Renal pelvis (tissue), 12 donors: ENCODE measurements at places on chromosomes 6 and 20. TPM values are rescaled to one million over a fixed set of nuclear protein-coding genes. Genes with fewer than 3 reads are reported as not detected.

- DNase-seq, result no peak
These were observed 211.5 kb upstream of the PROKR2 start for GRCh38 chr20:5528261-5528660.

GRCh38 chr6:143410859-143411270 is 39.6 kb downstream of the ADAT2 start:
- no peak for DNase-seq

DNA sequence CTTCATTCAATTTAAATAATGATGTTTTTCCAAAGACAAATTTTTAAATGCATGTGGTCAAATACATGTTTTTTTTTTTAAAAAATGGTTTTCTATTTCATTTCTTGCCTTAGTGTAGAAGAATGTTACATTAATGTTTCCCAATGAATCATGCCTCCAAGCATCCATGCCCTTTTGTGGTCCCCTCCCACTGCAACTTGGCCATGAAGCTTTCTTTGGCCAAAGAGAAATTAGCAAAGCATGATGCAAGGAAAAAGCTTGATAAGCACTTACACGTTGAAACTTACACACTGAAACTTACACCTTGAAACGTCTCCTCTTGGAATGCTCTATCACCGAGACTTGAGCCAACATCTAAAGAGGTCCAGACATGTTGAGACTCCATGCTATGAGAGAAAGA is 93.0 kb upstream of the ELOVL5 start:
- DNase-seq, result no peak

DNA sequence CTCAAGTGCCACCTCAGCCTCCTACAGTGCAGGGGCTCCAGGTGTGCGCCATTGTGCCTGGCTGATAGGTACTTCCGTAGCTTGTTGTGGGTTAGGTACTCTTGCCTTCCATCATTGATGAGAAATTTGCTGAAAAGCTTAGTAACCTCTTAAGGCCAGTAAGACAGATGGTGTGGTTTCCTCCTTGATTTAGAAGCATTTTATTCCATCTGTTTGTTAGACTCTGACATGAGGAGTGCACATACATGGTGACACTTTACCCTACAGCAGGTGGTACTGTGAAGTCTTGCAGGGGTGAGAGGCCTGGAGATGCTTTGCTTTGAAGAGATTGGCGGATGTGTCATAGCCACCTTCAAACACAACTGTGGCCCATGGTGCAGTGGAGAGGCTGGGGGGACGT is 14.8 kb upstream of the MTG2 start:
- DNase-seq, result no peak

GRCh38 chr6:135535989-135536414 is 38.5 kb upstream of the AHI1 start:
- DNase-seq, result peak; percentile 60

- no peak for DNase-seq
These were observed 270.3 kb upstream of the SYNCRIP start for GRCh38 chr6:85913001-85913400.

DNA sequence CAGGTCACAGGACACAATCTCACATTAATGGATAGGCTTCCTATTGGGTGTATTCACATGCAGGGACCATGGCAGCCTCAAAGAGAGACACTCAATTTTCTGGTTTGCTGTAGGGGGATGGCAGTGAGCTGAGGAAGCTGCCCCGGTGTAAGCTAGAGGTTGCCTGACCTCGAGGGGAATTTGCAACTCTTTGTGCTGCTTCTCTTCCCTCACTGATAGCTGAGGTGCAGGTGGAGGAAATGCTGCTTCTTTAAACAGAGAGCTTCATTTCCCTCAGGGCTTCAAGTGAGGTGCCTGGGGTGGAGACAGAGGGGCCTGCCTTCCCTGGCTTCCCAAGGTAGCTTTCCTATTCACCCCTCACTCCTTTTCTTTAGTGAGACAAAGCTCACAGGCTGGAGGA is 151.9 kb downstream of the CD83 start:
- DNase-seq, result no peak

DNA sequence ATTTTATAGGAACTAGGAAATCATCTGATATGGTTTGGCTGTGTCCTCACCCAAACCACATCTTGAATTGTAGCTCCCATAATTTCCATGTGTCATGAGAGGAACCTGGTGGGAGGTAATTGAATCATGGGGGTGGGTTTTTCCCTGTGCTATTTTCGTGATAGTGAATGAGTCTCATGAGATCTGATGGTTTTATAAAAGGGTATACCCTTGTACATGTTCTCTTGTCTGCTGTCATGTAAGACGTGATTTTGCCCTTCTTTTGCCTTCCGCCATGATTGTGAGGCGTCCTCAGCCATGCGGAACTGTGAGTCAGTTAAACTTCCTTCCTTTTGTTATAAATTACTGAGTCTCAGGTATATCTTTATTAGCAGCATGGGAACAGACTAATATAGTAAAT is 27.9 kb downstream of the EPM2A start:
- DNase-seq, result no peak

GRCh38 chr6:37691904-37692806 is 5.5 kb downstream of the MDGA1 start:
- peak; percentile 63 for DNase-seq

DNA sequence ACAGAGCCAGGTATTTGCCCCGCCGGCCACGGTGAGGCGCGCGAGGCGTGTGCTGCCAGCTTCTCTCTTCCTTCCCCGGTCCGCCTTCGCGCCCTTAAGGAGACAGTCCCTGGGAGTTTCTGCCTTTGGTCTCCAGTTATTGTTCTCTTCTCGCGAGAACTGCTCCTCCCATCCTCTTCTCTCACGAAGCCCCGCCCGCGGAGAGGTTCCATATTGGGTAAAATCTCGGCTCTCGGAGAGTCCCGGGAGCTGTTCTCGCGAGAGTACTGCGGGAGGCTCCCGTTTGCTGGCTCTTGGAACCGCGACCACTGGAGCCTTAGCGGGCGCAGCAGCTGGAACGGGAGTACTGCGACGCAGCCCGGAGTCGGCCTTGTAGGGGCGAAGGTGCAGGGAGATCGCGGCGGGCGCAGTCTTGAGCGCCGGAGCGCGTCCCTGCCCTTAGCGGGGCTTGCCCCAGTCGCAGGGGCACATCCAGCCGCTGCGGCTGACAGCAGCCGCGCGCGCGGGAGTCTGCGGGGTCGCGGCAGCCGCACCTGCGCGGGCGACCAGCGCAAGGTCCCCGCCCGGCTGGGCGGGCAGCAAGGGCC is at the start of gene MAPK14:
Gene MAPK14, plus strand, starts transcription at position 308 of the 587 bp plus-strand sequence. CDS start 350 bp downstream, outside the sequence.
- peak; percentile 100 for DNase-seq

GRCh38 chr6:159056899-159057298 is 12.1 kb upstream of the TAGAP start:
- no peak for DNase-seq

- DNase-seq, result no peak
These were observed 34.9 kb downstream of the SLC22A23 start for GRCh38 chr6:3421791-3422434.

DNA sequence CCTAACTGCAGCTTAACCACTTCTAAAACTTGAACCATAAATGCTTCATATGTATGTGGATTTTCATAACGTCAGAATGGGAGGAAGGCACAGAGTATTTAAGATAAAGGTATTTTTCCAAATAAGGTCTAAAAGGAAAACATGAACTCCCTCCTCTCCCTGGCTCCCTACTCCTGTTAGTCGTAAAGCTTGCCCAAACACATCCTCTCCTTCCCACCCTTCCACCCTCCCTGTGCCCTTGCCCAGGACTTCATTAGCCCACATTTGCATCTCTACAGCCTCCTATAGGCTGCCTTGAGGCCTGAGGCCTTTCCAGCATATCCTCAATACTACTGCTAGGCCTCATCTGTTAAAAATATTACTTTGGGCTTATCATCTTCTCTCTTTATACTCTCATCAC is 17.1 kb upstream of the SMIM13 start:
- DNase-seq, result no peak

DNA sequence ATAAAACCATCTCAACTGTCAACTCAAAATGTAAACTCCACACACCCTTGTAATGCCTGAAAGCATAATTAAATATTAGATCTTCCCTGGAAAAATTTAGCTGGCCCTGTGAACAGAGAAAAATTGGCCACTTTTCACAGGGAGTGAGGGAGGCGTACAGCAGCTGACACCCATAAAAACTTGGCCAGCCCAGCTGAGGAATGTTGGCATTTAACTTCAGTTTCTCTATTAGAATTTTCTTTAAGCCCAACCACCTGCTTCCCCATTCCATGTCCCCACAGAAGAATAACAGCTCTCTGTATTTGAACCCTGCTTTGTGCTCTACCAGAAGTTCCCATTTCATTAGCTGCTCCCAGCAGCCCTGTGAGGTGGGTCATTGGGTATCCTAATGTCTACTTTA is 41.0 kb downstream of the PKHD1 start:
- DNase-seq, result no peak

GRCh38 chr6:144824018-144824417 is 538.9 kb downstream of the UTRN start:
- DNase-seq, result no peak

DNA sequence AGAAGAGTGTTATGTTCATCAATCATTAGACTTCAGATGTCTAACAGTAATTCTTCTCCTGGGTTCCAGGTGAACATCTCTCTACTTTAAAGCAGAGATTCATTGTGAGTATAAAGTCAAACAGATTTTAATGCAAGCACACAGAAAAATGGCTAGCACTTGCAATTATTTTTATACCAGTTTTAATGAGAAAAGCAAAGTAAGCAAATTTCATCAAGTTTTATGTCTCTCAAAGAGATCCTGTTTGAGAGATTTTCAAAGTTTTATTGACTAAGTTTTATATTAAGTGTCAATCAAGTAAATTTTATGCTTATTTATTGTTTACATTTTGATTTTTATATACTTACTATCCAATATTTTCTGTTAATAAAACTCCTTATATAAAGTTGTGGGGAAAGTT is 1628.5 kb downstream of the HACE1 start:
- no peak for DNase-seq

DNA sequence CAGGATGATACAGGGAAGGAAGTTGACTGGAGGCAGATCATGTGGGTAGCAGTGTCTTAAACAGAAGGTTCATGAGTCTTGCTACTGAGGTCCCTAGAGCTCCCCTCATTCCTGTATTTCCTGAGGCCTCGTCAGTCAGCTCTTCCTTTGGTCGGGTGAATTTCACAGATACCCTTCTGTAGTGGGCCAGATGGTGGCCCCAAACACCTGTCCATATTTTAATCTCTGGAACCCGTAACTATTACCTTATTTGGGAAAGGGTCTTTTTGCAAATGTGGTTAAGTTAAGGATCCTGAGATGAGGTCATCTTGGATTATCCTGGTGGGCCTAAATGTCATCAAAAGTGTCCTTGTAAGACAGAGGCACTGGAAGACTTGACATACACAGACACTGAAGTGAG is 9.6 kb downstream of the KCNS1 start:
- no peak for DNase-seq

DNA sequence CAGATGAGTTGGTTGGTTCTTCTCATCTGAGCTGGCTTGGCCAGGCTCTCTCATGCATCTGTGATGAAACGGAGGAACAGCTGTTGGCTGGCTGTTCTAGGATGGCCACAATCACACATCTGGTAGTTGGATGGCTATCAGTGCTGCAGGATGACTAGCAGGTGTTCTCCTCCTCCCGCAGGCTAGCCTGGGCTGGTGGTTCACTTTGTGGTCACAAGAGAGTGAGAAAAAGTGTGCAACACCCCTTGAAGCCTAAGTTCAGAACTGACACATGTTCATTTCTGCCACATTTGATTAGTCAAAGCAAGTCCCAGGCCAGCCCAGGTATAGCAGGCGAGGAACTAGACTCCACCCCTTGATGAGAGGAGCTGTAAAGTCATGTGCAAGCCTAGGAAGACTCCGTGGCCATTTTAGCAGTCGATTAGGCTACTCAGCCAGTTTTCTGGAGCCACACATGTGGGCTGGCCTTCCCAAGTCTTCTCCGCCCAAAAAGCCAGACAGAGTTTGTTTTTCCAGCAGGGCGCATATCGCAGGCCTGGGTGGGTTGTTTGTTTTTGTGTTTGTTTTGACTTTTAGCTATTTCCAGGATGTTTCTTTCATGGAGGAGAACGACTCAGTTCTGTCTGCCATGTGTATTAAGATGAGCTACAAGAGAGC is 120.8 kb downstream of the ISM1 start:
- no peak for DNase-seq

- no peak for DNase-seq
These were observed 362.0 kb downstream of the CENPW start for GRCh38 chr6:126701676-126702560.

DNA sequence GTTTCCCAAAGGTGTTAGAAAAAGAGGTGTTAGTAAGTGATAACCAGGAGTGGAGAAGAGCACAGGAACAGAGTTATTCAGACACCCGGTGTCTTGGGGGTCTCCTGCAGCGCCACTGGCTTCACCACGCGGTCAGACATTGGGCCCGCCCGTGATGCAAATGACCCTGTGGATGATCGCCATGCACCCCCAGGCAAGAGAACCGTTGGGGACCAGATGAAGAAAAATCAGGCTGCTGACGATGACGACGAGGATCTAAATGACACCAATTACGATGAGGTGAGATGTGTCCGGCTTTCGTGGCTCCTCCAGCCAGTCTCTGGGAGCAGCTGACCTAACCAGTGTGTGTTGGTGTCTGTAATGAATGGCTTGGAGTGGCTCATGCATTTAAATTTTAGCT is 2.0 kb downstream of the PRPF6 start:
- DNase-seq, result no peak

GRCh38 chr6:15405129-15406068 is 159.5 kb downstream of the JARID2 start:
- DNase-seq, result no peak

DNA sequence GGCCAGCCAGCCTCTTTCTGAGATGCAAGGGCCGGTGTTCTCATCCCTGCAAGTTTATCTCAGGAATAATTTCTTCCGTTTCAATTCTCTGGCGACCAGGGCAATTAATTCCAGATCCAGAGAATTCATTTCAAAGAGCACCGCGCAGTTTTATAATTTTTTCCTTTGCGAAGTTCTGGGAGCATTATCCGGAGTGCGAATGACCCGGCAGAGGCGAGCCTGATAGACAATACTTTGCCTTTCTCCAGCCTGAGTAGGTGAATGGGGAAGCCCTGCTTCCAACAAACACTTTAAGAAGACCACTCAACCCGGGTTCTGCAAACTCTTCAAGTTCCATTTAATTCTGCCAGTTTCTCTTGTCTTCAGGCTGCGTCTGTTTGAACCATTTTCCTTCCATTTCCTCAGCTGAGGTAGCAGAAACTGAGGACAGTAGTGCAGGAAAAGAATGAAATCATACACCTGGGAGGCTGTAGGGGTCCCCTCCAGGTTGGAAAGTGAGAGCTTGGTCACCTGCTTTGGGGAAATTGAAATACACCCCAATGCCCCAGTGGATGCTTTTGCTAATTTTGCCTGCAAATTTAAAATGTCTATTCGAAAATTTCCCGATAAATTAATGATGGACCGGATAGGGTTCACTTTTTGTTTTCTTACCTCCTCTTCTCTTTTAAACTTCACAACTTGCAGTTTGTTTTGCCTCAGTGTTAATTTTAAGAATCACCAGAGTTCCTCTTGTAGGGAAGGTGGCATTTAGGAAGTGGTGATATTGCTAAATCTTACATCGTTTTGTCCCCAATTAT is 1.1 kb downstream of the VGLL2 start:
- no peak for DNase-seq

GRCh38 chr6:162690158-162690557 is 37.4 kb downstream of the PRKN start:
- no peak for DNase-seq

C20orf144 gene
- polyA plus RNA-seq, result 0.49 TPM

EMILIN3 gene
- polyA plus RNA-seq, result 9.6 TPM

FGD2 gene
- polyA plus RNA-seq, result 2.1 TPM

SNTA1 gene
- polyA plus RNA-seq, result 10.0 TPM

PDCD2 gene
- polyA plus RNA-seq, result 71.6 TPM

KIF25 gene
- 0.25 TPM for polyA plus RNA-seq

COX7A2 gene
- polyA plus RNA-seq, result 287 TPM

TP53TG5 gene
- polyA plus RNA-seq, result 2.0 TPM

CCDC170 gene
- 2.7 TPM for polyA plus RNA-seq

HMGCLL1 gene
- 2.1 TPM for polyA plus RNA-seq

SIGLEC1 gene
- 0.96 TPM for polyA plus RNA-seq

SIRPG gene
- not detected for polyA plus RNA-seq

HUS1B gene
- polyA plus RNA-seq, result 0.11 TPM
